ENCODE measurements at places on chromosomes 2 and 18.

DNA sequence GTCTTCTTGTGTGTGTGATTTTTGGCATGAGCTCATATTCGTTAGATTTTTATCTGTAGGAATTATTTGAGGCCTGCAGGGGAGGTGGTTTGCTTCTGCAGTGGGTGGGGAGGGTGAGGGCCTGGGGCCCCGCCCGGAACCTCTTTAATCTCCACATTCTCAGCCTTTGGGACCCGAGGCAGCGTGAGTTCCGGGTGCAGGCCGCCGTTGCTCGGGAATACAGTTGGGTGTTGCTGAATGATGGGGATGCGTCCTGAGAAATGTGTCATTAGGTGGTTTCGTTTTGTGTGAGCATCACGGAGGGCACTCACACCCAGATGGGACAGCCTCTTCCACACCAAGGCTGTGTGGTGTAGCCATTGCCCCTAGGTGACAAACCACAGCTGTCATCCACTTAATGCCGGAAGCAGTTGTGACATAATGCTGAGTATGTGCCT lies 13.7 kb upstream of the GAL3ST2 start:
- DNase-seq = no peak

GRCh38 chr2:128414946-128415778 lies 96.5 kb upstream of the HS6ST1 start:
- DNase-seq = no peak

DNA sequence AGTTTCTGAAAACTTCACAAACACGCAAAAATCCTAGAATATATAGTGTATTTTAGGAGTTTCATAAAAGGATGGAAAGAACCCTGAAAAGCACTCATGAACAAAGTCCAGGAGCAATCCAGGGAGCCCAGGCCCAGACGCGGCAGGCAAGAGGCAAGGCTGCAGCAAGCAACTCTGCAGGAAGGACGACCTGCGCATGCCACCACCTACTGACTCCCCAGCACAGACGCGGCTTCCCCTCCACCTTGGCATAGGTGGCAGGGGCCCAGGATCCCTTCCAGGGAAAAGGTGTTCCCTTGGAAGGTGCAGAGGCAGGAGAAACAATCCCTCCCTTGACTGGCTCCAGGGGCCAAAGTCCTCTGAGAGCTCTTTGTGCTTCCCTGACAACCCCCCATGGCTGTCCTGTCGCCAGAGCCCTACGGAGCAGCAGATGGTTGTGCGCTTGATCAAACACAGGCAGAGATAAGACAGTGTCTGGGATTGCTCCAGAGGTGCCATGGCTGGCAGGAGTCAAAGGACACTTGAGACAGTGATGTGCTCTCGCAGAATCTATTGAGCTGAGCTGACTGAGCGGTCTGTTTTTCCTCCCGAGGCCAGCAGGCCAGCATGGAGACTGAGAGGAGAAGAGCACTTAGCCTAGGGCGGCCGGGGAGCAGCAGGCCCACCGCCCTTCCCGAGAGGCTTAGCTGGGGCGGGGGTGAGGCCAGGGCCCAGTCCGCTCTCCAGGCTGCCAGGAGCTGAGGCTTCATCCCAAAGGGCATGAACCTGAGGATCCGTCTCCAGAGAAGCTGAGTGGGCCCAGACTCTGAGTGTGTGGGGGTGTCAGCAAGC lies 10.8 kb upstream of the AMER3 start:
- DNase-seq = no peak

GRCh38 chr2:154836632-154837031 lies 138.1 kb downstream of the KCNJ3 start:
- DNase-seq = no peak

GRCh38 chr2:192314800-192315481 lies 120.2 kb upstream of the TMEFF2 start:
- DNase-seq = no peak

DNA sequence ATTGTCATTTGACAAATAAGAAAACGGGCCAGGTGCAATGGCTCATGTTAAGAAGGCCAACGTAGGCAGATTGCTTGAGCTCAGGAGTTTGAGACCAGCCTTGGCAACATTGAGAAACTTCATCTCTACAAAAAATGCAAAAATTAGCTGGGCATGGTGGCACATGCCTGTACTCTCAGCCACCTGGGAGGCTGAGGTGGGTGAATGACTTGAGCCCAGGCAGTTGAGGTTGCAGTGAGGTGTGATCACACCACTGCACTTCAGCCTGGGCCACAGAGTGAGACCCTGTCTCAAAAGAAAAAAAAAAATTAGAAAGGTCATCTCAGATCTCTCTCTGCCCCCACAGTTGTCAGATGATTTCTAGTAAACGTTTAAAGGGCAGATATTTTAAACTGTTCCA lies 4.4 kb downstream of the SESTD1 start:
- no peak for DNase-seq

DNA sequence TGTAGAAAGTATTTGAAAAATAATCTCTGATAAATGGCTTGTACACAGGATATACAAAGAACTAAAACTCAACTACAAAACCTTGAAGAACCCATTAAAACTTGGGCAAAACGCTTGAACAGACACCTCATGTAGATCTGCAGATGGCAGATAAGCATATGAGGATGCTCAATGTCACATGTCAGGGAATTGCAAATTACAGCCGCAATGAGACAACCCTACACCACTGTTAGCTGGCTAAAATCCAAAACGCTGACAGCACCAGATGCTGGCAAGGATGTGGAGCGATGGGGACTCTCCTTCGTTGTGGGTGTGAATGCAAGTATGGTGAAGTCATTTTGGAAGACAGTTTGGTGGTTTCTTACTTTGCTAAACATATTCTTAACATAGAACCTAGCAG lies 53.7 kb downstream of the SNTG2 start:
- no peak for DNase-seq

DNA sequence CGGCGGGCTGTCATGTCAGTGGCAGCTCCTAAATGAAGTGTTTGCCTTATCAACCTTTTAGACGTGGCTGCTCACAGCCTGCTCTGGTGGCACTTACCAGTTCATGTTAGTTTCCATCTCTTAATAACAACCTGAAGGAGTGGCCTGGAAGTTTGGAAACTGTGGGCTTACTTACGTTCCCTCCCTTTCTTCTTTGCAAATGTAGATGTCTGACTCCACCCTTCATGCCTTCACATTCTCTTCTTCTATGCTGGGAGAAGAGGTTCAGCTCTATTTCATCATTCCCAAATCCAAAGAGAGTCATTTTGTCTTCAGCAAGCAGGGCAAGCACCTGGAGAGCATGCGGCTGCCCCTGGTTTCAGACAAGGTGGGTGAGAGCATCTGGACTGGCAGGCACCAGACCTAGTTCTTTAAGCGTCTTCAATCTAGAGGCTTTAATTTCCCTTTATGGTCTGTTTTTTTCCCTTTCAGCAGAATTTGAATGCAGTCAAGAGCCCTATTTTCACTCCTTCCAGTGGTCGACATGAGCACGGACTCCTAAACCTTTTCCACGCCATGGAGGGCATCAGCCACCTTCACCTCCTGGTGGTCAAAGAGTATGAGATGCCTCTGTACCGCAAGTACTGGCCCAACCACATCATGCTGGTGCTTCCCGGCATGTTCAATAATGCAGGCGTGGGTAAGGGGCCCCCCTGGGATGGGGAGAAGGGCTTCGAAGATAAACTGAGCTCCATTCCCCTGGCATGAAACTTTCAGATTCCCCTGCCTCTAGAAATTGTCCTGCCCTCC lies 92.4 kb downstream of the ESCO1 start:
- DNase-seq = no peak

DNA sequence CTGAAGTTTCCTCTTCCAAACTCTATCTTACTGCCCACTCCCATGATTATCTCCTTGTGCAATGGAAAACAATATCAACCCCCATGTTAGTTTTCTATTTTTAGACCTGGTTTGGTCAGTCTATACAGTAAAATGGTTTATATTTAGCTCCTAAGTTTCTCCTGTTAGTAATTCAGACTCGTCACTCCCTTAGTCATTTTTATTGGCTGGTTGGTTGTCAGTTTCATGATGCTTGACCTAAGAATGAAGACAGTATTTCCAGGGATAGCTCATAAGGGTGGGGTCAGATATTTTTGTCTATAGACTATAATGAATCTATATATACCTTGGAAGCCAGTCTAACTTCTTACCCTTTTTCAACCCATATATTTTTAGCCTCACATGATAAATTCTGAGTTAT lies 61.4 kb upstream of the NEUROD1 start:
- DNase-seq = no peak

GRCh38 chr2:219104107-219105035 lies 43.6 kb upstream of the IHH start:
- no peak for DNase-seq

- DNase-seq = peak; percentile 35
Observed at GRCh38 chr2:174031226-174031625, 66.1 kb upstream of the SP3 start.

DNA sequence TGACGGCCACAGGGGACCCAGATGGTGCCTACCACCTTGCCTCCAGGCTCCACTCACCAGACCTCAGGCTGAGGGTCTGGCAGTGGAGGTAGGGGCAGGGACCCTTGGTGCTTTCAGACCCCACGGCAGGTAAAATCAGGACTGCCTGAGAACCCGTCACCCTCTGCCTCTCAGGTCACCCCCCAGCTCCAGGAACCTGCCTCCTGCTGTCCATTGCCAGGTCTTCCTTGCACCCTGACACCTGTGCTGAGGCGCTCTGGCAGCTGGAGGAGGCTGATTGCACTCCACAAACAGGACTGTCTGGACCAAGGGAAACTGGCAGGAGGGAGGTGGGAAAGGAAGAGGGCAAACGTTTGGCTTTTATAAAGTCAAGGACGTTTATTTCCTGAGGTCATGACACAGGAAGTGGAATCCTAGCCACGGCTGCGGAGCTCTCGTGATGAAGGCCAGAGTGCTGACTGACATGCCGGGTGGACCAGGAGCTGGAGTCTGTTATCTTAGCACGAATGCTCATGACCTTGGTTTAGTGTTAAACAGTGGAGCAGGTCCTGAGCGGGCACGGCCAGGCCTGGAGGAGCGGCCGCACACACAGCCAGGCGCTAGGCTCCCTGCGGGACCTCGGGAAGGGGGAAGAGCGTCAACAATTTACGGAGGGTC lies 40.5 kb downstream of the ANO7 start:
- no peak for DNase-seq

- DNase-seq = peak; percentile 6
Observed at GRCh38 chr2:8511868-8512612, 169.8 kb upstream of the ID2 start.

- DNase-seq = no peak
Observed at GRCh38 chr2:72993933-72994280, 76.6 kb downstream of the EMX1 start.

DNA sequence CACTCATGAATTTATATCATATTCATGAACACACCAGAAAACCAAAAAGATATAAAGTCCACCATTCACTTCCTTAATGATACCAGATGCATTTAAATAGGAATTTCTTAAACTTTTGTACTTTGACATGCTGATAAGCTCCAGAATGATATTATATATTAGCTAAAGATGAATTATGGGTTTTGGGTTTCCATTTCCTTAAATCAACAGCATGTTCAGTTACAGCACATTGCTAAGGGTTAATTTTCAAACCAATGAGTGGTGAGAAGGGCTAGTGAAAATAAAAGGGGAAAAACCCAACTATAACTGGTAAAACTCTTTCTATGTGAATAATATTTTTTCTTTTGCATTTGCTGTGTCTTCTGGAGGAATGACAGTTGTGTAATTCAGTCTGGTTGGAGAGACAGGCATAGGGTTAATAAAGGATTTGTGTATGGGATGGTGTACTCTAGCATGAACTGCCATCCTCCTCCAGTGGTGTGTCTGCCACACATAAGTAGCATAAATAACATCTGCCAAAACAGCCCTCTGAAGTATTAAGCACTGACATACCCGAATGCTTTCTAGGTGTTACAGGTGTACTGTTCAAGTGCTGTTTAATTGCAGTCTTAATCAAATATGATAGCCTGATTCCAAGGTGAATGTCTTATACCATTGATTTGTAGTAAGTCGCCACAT lies 19.3 kb upstream of the CPS1 start:
- DNase-seq = no peak

GRCh38 chr2:128454980-128455720 lies 136.5 kb upstream of the HS6ST1 start:
- DNase-seq = no peak

- DNase-seq = no peak
Observed at GRCh38 chr2:59745085-59745484, 808.4 kb downstream of the BCL11A start.

GRCh38 chr18:58535340-58536201 lies 93.3 kb downstream of the ALPK2 start:
- no peak for DNase-seq

GRCh38 chr2:3301001-3301400 lies 76.6 kb downstream of the EIPR1 start:
- DNase-seq = no peak

DNA sequence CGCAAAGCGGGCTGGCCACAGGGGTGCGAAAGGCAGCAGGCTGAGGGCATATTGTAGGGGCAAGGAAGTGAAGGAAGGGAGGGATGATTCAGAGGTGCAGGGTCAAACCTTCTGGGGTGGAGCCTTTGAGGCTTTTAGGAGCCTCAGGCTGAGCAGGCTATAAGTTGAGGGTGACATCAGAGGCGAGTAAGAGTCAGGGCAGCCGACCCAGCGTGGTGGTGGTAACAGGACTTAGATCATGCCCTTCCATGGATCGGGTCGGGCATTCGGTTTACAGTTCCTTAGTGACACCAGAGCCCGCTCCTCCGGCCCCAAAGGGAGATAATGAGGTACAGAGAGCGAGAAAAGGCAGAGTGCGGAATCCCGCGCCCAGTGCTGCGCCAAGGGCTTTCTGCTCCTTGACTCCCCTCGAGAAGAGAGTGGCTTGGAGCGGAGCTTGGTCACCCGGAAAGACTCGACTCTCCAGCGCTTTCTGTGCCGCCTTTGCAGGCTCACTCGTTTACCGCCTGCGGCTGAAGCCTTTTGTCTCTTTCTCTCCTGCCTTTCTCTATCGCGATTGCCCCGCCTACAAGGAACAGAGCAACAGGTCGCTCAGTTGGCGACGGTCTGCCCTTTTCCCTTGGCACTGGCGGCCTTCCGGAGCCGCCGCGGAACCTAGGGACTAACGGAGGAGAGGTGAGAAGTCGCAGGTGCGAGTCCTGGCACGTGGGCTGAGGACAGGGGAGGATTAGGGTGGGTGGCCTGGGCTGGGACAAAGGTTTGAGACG lies 720 bp downstream of the LBX2 start:
- no peak for DNase-seq

DNA sequence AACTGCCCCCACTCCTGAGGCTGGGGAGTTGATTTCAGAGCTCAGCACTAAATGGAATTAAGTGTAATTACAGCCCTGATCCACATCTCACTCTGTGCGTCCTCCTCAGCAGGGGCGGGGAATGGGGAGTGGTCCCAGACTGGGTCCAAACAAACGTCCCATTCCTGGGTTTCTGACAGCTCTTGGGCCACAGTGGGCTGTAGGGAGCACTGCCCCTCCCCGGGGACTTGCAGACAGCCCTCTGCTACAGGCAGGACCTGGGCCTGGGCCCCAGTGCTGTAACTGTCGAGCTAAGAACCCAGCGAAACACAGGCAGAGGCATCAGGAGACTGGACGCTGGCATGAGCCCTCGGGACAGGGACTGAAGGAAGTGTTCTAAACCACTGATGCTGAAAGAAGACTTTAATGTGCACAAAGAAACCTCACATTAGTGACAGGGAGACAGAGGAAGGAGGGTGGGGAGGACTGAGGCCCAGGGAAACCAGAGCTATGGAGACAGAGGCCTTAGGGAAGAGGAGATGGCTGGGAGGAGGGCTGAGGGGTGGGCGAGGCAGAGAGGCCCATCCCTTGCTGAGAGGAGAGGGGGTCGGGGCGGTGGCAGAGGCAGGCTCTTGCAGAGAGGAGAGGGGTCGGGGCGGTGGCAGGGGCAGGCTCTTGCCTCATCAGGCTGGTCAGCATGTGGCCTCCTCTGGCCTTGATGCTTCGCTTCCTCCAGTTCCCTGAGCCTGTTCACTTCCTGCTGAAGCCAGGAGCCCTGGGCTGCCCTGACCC lies 5.8 kb upstream of the SEMA4C start:
- DNase-seq = no peak

- DNase-seq = peak; percentile 16
Observed at GRCh38 chr2:122019724-122020123, 264.3 kb downstream of the TSN start.

Data from Caki2 (cell line).